ENCODE measurements at places on chromosomes 12 and 14.

DNA sequence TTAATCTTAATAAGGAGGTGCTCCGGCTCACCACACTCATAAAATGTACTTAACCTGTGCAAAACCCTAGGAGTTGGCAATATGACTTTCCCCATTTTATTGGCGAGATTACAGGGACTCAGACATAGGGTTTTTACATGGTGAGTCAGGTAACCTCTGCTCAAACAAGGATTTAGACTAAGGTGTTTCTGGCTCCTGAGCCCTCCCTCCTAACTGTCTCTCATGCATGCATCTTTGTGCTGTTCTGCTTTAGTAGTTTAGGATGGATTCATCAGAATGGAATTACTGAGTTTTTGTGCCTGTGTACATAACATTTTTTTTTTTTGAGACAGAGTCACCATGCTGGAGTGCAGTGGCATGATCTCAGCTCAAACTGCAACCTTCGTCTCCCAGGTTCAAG is 993.3 kb upstream of the TMEM132C start:
- no peak for DNase-seq

DNA sequence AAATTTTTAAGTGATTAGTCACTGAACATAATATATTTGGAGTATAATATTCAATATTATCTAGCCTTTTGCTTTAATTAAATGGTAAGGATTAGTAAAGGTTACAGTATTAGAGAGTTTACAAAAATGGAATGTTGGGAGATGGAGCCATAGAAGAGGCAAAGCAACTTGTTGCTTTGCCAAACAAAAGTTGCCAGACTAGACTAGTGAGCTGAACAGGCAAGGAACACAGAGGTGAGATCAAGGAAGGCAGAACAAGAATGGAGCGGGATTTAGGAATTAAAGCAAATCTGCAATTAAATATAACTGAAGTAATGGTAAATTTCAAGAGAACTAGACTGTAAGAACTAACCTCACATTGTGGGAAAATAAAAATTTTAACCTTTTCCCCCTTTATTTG is 5.1 kb downstream of the ARF6 start:
- no peak for DNase-seq

DNA sequence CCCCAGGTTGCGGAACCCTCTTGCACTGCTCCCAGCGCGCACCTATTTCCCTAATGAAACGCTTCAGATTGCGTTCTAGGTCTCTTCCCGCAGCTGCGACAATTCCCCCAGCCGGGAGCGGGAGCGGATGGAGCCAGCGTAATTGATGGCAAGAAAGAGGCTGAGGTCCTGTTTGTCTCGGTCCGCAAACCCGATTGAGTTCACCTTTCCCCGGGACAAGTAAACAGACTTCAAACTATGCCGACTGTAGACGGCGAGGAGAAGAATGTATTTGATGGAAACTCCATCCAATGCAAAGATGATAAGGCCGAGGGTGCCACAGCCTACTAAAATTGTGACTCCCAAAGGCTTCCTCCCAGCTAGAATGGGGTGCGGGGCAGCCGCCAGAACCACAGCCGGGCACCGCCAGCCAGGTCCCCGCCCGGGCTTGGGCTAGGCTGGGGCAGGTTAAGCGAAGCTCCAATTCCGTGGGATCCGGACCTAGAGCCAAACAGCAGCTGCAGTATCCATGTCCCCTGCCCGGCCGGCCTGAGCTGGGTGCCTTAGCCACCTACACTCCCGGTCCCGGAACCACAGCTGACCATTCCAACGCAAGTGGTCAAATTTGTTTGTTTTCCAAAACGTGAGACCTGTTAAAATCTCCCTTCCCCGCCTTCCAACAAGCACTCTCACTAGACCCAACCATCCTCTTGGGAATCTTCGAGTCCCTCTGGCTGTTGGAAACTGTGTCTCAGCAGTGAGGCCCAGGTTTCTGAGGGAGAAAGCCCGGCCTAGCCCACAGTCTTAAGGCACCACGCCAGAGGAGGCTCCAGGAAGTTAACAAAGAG is 5.5 kb downstream of the NKX2-1 start:
- no peak for DNase-seq

DNA sequence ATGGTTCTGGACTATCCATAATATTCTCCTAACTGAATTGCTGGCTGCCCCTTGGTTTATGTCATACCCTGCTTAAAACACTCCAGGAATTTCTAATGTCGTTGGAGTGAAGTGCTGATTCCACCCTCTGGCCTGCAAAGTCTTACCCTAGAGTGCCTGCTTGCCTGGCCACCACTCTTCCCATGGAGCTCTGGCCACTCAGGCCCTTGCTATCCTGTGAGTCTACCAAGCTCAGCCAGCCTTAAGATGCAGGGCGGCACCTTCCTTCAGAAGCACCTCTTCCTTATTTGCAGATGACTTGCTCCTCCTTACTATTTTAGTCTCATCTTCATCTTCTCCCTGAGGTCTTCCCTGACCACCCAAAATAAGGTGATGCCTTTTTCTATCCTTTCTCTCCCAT is 35.3 kb downstream of the SLC6A15 start:
- no peak for DNase-seq

DNA sequence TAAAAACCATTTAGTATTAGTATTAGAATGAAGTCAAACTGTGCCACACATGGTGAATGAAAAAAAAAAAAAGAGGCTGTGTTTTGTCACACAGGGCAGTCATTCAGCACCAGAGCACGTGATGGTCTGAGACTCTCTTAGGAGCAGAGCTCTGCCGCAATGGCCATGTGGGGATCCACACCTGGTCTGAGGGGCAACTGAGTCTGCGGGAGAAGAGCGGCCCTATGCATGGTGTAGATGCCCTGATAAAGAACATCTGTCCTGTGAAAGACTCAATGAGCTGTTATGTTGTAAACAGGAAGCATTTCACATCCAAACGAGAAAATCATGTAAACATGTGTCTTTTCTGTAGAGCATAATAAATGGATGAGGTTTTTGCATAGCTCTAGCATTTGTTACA is 12.2 kb upstream of the BDKRB1 start:
- DNase-seq: no peak

Measured in right forelimb (tissue), 1 donor.